SK-N-SH (cell line): ENCODE measurements at places on chromosomes 2 and 18. TPM values are rescaled to one million over a fixed set of nuclear protein-coding genes. Genes with fewer than 3 reads are reported as not detected.

GRCh38 chr2:43107679-43108078 lies 118.7 kb downstream of the ZFP36L2 start:
- no peak for DNase-seq

GRCh38 chr2:146982393-146982846 lies 862.4 kb upstream of the ACVR2A start:
- no peak for DNase-seq

Gene VSNL1
- 0.96 and 1.3 TPM in 2 replicates for polyA plus RNA-seq

DNA sequence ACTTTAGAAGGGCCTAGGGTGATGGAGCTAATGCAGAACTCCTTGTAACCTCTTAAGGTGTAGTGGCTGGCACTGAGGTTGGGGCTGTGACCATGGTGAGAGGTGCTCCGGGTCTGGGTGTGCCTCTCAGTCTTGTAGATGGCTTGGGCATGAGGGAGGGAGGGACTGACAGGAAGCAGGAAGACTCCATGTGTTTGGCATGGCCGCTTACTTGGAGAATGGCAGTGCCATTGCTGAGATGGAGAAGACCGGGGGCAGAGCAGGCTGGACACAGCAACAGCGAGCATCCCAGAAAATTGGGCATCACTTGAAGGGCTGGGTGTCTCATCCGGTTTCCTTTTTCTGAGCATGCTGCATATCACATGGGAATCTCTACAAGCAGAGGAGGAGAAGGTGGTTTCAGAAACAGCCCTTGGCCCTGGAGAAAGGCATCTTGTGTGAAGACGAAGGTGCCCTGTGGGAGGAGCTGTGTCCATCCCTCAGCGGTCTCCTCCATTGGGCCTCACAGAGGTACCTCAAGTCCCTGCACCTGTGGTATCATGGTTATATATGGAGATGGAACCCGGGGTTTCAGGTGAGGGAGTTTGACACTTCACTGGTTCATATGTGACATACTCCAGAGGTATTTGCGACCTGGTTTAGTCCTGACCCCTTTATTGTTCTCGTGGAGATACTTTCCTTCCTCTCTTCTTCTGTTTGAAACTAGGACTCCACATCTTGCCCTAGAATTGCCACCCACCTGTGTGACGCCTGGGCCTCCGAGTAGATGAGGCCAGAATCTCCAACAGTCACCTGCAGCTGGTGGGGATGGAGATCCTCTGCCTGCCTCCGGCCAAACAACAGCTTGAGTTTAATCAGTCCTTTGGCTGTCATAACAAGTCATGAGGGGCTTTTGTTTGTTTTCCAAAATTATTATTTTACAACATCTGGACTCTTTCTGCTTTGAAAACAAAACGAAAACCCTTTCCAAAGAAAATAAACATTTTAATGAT lies 45.6 kb downstream of the INPP4A start:
- DNase-seq: no peak

GRCh38 chr2:55225481-55226020 lies 6.5 kb downstream of the CLHC1 start:
- DNase-seq: no peak

GRCh38 chr2:180539541-180539940 lies 440.9 kb upstream of the UBE2E3 start:
- no peak for DNase-seq

DNA sequence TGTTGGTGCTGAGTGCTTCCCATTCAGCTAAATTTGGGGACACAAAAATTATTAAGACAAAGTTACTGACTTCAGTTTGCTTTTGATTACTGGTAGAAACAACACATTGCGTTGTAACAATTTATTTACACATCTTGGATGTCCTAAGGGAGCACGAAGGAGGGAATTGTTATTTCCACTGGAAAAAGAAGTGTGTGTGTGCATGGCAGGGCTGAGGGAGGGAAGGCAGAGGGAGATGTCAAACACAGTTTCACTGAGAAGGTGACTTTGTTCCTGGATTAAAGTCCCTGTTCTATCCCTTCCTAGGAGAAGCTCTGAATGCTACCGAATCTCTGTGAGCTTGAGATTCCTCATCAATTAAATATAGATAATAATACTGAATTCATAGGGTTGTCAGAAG lies 3.8 kb upstream of the CDH20 start:
- DNase-seq: no peak

Gene MRPL44
- 12.9 and 14.5 TPM in 2 replicates for polyA plus RNA-seq

Gene MYO1B
- 20.2 and 26.5 TPM in 2 replicates for polyA plus RNA-seq

GRCh38 chr18:36064027-36064808 lies 3.1 kb downstream of the RPRD1A start:
- DNase-seq: no peak

DNA sequence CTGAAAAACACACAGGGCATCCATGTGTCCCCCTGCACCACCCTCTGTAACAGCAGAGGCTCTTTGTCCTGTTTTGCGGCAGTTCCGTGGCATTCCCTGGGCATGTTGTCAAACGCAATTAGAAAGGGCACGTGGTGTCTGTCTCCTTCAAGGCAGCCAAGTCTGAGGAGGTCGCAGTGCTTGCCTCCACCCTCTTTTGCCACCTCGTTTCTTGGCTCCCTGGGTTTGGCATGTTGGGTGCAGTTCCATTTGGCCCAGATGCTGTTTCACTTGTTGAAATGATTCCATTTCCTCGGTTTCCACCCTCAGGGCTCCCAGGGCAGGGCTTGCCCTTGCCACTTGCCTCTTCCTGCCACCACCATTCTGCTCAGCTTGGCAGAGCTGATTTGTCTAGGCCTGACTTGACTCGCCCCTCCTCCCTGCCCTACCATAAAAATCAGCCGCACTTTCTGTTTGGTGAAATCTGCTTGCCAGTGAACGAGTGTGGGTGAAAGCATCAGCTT lies 12.4 kb downstream of the CCL20 start:
- DNase-seq: no peak

Gene VWA3B
- not detected in 2 replicates for polyA plus RNA-seq

- DNase-seq: no peak
Measured at GRCh38 chr2:192194265-192194865, 368 bp downstream of the TMEFF2 start.

Gene FAM117B
- 0.90 and 1.0 TPM in 2 replicates for polyA plus RNA-seq

Gene IL37
- not detected in 2 replicates for polyA plus RNA-seq
